RWPE1 (cell line): ENCODE measurements at places on chromosomes 16 and 17.
A peak's percentile ranks its signal among the peaks of the same experiment; 100 is the strongest.

- DNase-seq: no peak
Measured at GRCh38 chr17:43587647-43588046, 41.5 kb upstream of the ETV4 start.

- peak; percentile 62 for DNase-seq
Measured at GRCh38 chr17:46782250-46782953, 36.1 kb downstream of the WNT3 start.

DNA sequence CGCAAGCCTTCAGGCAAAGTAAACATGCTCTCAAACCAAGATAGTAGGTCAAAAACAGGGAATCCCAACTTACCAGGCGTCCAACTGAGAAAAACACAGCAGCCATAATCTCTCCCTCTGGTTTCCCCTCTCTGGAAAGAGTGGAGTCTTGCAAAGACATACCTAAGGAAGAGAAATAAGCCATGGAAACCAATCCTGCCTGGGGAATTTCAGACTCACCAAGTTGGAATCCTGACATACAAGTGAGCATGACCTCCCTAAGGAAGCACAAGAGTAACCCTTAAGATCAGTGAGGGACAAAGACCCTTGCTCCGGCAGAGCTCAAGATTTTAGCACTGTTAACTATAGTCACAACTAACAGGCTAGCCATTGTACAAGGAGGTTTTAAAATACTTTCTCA lies 4.1 kb downstream of the ZNF624 start:
- no peak for DNase-seq

- DNase-seq: no peak
Measured at GRCh38 chr17:40024901-40025300, 9.7 kb downstream of the CSF3 start.

GRCh38 chr16:27179500-27180072 lies 23.7 kb upstream of the KDM8 start:
- DNase-seq: no peak

DNA sequence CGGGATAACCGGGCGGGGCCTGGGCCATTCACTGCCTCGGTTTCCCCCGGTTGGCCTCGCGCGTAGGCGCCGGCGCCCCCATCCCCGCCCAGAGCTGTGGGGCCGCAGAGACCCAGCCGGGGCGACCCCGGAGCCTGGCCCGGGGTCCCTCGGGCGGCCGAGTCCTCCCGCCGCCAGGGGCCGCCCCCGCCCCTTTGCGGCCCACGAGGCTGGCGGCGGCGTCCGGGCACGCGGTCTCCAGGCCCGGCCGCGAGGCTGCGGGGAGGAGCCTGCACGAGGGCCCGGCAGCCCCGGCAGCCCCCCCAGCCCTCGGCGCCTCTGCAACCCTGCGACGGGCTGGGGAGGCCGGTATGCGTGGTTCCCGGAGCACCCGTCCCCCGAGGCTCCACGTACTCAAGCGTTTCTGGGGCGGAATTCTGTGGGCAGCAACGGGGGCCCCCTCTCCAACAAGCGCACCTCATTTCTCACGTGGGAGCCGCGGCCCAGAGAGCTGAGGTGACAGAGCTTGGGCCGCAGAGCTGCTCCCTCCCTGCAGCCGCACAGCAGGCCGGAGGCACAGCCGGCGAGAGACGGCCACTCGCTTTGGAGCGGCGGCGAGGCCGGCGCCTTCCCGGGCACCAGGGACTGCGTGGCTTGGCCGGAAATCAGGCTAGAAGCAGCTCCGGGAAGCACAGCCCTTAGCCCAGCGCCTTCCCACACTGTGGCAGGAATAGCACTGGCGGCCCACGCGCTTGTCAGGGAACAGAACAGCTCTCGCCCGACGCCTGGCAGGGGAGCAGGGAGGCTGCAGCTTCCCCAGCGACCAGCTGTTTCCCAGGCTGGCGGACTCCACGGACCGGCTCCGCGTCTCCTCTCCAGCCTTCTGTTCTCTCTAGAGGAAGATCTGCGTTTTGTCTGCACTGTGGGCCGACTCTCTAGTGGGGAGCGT lies 867 bp upstream of the LIMD2 start:
- DNase-seq: no peak

GRCh38 chr16:54210452-54211125 lies 76.0 kb downstream of the IRX3 start:
- DNase-seq: no peak

- DNase-seq: peak; percentile 8
Measured at GRCh38 chr17:13016881-13017654, 759 bp downstream of the ELAC2 start.

DNA sequence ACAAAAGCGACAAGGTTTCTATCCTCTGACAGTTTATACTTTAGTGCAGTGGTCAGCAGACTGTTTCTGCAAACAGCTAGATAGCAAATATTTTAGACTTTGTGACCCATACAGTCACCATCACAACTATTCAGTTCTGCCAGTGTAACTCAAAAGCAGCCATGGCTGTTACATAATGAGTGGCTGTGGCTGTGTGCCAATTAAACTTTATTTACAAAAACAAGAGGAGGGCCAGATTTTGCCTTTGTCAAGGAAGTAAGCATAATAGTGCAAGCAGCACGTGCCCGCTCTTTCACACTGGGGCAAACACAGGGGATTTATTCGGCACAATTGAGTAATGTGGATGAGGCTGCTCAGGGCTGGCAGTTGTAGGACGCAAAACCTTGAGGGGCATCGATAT lies 551.5 kb downstream of the MAF start:
- no peak for DNase-seq

DNA sequence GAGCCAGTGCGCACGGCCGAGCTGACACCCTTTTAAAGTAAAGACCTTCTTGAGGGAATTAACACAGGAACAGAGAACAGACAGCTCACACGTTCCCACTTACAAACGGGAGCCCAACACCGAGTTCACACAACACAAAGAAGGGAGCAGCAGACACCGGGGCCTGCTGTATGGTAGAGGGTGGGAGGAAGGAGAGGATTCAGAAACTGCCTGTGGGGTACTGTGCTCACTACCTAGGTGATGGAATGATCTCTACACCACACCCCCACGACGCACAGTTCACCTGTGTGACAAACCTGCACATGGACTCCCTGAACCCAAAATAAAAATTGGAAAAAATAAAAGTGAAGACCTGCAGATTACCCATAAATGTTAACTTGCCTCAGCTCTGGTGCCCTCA lies 32.5 kb downstream of the TMC6 start:
- no peak for DNase-seq

DNA sequence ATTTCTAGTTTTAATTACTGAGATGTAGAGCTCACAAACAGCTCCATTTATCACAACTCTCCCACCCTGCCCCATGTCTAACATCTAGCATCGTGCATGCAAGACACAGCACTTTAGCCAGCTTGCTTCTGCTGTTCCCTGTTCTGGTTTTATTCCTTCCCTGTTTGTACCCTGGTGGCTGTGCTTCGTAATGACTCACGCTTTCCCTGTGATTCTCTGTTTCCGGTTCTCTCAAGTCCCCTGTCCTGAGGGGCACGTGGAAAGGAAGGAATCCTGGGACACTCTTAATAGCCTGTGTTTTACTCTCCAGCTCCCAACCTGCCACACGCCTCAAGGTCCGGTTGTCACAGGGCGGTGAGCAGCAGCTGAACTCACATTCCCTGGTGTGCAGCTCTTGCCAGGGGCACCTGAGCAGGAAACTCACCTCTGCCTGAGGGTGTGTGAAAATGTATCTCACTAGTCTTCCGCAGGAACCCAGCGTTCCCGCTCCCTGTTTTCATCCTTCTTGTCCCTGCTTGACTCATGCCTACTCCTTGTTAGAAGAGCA lies 10.6 kb downstream of the SHISA6 start:
- DNase-seq: no peak

DNA sequence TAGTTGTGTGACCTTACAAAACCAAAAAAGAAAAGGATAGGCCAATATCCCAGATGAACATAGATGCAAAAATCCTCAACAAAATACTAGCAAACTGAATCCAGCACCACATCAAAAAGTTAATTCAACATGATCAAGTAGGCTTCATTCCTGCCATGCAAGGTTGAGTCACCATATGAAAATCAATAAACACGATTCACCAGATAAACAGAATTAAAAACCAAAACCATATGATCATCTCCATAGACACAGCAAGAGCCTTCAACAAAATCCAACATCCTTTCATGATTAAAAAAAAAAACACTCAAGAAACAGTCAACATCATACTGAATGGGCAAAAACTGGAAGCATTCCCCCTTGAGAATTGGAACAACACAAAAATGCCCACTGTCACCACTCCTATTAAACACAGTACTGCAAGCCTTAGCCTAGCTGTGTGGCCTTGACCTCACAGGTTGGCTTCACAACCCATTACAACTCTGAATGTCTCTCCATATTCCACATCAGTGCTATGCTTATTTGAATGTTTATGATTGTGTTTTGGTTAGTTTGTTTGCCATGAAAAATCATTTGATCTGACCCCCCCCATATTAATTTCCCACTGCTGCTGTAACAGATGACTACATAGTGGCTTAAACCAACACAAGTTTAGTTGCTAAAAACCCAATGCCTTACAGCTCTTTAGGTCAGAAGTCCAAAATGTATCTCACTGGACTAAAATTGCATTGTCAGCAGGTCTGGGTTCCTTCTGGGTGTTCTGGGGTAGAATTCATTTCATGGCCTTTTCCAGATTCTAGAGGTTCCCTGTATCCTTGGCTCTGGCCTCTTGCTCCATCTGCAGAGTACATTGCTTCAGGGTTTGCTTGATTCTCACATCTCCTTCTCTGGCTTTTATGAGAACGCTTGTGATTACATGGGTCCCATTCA lies 257.1 kb upstream of the DYNLRB2 start:
- no peak for DNase-seq

DNA sequence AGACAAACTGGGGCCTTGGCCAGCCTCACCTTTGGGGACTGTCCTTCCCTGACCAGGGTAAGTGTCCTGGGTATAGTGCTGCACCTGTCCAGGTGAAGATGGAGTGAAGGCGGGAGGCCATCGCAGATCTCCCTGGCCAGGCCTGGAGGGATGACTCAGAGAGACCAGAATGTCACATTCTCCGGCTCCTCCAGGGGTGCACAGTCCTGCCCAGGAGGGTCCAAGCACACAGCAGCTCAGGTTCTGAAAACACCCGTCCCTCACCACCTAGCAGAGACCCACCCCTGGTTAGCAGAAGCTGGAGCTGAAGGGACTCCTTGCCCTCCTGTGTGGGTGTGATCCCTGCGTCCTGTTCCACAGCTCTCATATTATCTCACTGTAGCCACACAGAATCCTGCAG lies 21.9 kb downstream of the FA2H start:
- no peak for DNase-seq

GRCh38 chr17:46841561-46842379 lies 9.6 kb upstream of the WNT9B start:
- no peak for DNase-seq

GRCh38 chr17:66726371-66726770 lies 108.5 kb upstream of the CACNG5 start:
- DNase-seq: no peak

GRCh38 chr16:30992276-30992780 lies 7.3 kb downstream of the HSD3B7 start:
- no peak for DNase-seq

DNA sequence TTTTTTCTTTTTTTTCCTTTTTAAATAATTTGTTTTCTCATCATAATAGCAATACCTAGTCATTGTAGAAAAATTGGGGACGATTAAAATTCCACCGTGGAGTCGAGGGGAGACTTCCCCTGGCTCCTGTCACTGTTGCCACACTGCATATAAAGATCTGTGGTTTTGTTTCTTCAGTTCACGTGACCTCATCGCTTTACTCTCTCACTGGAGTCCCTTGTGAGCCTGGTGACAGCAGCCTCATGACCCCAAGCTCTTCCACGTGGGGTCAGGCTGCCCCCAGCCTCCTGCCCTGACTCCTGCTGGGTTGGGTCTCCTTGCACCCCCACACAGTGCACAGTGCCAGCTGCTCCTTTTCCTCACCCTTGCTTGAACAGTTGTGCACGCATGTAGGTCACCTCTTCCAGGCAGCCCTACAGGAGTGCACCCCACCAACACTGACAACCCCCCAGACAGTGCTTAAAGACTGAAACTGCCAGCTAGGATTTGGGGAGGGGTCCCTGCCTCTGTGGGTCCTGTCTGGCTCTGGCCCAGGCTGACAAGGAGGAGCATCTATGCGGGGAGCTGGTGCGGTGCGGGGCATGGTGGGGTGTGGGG lies 7.3 kb upstream of the METRNL start:
- DNase-seq: no peak

DNA sequence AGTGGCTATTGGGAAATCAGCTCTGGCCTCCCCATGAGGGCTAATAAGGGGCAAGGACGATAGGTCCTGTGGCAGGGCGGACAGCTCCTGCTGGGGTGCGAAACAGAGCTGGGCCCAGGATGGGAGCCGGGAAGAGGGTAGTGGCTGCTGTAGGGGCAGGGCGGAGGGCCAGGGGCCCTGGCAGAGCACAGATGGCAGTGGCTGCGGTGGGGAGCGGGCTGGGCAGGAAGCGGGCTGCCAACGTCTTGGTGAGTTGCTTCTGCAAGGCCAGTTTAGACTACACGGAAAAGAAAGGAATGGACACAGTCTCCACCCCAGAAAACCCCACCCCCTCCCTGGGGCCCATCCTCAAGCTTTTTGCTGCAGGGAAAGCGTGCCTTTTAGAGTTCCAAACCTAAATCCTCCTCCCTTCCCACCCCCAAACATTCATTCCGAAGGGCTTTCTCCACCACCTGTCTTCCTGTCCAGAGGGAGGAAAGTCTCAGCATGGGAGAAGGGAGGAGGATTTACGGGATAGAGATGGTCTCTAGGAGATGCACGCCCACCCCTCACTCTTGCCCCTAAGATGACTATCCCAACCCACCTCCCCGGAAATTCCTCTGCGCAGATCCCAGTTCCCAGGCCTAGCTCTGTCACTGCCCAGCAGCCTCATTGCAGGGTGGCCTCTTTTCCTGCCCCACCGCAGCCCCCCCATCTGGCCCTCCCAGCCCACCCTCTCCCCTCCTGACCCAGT lies 7.1 kb downstream of the NKIRAS2 start:
- DNase-seq: no peak

- DNase-seq: no peak
Measured at GRCh38 chr17:5775098-5775497, 190.8 kb upstream of the NLRP1 start.

GRCh38 chr17:16962804-16963203 lies 9.1 kb downstream of the TNFRSF13B start:
- DNase-seq: no peak

DNA sequence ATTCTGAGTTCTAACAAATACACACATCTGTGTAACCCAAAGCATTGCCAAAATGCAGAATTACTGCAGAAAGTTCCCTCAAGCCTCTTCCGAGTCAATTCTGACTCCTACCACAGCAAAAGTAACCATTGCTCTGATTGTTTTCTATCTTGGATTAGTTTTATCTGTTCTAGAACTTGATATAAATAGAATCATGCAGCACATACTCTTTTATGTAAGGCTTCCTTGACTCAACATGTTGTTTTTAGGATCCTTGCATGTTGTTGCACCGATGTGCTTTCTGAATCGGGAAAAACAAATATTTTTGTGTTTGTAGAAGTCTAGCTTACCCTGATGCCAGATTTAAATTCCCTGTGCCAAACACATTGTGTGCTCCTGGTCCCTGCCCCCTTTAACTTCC lies 140.4 kb downstream of the CDH13 start:
- DNase-seq: no peak

GRCh38 chr17:41660221-41660711 lies 28.4 kb upstream of the EIF1 start:
- DNase-seq: no peak
